ENCODE measurements at places on chromosomes 6 and 20.

DNA sequence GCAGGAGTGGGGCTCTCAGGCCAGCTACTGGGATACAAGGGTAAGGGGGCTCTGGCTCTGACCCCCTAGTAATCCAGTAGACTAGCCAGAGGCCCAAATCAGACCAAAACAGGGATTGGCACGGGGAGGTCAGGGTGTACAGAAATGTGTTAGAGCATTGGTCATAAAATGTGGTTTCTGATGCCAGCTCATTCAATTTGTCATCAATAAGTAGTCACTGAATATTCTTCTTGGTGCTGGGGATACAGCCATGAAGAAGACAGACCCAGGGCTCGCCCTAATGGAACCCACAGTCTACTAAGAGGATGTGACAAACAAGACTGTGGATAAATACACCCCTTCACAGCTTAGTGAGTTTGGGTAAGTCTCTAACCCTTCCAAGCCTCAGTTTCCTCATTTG lies 11.1 kb downstream of the MAP1LC3A start:
- DNase-seq = no peak

DNA sequence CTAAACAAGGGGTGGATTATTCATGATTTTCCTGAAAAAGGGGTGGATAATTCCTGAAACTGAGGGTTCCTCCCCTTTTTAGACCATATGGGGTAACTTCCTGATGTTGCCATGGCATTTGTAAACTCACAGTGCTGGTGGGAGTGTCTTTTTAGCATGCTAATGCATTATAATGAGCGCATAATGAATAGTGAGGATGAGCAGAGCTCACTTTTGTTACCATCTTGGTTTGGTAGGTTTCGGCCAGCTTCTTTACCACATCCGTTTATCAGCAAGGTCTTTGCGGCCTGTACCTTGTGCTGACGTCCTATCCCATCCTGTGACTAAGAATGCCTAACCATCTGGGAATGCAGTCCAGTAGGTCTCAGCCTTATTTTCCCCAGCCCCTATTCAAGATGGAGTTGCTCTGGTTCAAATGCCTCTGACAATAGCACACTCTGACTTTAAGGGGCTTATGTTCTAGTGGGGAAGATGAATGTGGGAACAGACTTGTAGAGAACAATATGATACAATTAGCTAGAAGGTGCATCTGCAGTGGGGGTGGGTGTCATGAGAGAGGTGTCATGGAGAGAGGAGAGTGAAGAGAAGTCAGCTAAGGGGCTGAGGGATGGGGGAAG lies 4.2 kb upstream of the GPR31 start:
- DNase-seq = no peak

GRCh38 chr20:21529863-21530262 lies 16.0 kb upstream of the NKX2-2 start:
- no peak for DNase-seq

GRCh38 chr20:58987790-58988564 lies 6.9 kb downstream of the NELFCD start:
- no peak for DNase-seq

DNA sequence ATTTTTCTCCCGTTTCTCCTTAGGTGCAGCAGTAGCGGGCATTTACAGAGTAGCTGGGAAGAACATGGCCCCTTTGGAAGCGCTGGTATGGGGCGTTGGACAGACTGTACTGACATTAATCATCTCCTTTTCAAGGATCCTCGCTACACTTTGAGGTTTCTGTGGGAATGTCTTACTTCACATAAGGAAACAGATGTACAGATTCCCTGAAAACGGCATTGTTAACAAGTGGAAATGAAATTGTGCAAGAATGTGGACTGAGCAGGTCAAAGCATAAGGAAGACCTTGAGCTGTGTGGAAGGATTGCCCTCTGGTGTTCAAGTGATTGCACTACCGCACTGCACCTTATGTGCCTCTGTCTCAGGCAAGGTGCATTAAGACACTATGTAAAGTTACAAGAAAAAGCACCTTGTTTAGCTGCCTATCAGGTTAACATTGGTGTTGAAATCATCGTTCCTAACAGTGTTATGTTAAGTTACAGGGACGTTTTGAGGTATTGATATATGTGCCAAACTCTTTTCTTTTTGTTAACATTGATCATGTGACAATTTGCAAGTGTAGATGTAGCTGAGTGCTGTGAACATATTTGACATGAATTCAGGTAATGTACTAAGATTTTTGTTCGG lies 38.0 kb downstream of the TMEM170B start:
- DNase-seq = no peak

GRCh38 chr6:41555326-41556300 lies 9.4 kb downstream of the FOXP4 start:
- DNase-seq = no peak

- no peak for DNase-seq
Observed at GRCh38 chr20:31537890-31538289, 23.6 kb downstream of the HM13 start.

GRCh38 chr6:87826424-87826823 lies 124.4 kb upstream of the AKIRIN2 start:
- no peak for DNase-seq

DNA sequence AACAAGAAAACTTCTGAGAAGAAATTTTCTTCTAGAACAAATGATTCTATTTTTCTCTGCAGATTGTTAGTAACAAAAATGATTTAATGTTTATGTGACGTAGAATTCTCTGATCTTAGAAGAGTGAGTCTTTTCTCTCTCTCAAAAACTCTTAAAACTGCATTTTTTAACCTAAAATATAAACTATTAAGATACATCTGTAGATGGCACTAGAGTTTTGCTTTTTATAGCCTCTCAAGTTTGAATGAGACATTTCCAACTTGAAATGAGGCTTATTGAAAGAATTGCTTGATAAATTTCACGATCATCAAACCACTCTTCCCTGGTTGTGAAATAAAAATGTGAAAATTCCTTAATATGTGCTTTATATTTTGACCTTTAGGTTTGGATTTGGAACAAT lies 53.8 kb downstream of the PHF3 start:
- no peak for DNase-seq

DNA sequence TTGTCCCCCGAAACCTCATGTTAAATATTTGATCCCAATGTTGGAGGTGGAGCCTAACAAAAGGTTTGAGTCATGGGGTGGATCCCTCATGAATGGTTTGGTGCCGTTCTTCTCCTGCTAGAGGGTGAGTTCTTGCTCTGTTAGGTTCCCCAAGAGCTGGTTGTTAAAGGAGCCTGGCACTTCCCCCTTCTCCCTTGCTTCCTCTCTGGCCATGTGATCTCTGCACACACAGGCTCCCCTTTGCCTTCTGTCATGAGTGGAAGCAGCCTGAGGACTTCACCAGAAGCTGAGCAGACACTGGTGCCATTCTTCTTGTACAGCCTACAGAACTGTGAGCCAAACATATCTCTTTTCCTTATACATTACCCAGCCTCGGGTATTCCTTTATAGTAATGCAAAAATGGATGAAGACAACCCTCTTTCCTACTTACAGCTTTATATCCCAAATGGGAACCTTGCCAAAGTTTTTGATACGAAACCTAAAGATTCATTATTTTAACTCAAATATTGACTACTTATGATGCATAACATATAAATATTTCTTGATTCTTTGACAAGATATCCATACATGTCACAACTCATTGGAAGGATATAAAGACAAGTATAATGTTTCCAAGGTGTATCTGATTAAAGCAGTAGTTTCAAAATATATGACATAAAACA lies 61.0 kb downstream of the RNF182 start:
- DNase-seq = no peak

DNA sequence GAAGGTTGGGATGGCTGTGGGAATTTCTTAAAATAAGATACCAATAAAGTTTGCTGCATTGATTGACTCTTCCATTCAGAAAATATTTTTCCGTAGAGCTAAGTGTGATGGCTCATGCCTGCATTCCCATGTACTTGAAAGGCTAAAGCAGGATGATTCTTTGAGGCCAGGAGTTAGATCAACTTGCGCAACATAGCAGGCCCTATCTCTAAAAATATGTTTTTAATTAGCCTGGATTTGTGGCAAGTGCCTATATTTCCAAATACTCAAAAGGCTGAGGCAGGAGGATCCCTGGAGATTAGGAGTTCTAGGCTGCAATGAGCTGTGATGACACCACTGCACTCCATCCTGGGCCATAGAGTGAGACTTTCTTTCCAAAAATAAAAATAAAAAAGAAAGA lies 431.2 kb upstream of the PTCHD4 start:
- DNase-seq = no peak

DNA sequence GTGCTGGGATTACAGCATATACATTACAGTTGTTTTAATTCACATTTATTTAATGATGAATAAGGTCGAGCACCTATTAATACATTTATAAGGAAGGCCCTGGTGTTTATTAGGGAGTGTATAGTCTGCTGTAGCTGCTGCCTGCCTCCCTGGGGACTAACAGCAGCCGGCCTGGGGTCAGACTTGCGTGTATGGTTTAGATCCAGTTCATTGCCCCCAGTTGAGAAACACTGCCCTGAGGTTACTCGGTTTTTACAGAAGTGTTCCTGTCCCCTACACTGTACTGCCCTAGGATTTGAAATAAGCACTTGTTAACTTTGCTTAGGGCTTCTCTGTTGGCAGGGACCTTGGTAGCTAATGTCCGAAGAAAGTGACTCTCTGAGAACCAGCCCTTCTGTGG lies 4.0 kb downstream of the TTPAL start:
- no peak for DNase-seq

DNA sequence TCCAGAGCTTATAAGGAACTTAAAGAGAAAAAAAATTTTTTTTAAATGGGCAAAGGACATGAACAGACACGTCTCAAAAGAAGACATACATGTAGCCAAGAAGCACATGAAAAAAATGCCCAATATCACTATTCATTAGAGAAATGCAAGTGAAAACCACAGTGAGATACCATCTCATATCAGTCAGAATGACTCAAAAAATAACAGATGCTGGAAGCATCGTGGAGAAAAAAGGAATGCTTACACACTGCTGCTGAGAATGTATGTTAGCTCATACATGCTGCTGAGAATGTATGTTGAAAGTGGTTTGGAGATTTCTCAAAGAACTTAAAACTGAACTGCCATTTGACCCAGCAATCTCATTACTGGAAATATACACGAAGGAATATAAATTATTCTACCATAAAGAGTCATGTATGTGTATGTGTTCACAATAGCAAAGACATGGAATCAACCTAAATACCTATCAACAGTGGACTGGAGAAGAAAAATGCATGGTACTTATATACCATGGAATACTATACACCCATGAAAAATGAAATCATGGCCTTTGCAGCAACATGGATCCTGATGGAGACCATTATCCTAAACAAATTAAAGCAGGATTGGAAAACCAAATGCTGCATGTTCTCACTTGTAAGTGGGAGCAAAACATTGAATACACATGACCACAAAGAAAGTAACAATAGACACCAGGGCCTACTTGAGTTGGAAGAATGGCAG lies 5.2 kb downstream of the OR11A1 start:
- DNase-seq = no peak

DNA sequence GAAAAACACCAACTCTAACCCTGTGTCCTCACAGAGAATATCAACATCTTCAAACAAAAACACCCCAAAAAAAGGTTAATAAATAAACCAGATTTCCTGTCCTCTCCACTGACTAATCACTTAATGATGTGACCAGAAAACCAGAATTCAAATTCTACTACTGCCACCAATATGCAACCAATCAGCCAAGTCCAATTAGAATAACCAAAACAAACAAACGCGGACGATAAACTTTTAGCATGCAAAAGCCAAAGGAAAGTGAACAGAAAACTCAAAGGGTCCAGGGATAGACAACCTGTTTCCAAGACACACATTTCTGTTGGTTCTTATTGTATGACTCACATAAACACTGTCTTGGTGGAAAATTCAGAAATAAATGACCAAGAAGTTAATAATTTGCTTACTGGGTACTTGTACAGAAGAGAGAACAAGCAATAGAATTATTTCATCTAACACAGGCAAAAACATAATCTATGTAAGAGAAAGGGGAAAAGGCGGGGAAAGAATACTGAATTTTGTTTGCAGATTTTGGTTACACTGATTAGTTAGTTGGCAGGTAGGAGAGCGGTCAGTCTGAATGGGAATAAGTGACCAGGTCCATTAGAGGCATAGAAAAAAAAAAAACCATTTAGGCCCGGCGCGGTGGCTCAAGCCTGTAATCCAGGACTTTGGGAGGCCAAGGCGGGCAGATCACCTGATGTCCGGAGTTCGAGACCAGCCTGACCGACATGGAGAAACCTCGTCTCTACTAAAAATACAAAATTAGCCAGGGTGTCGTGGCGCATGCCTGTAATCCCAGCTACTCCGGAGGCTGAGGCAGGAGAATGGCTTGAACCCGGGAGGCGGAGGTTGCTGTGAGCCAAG lies 34.1 kb downstream of the HFE start:
- DNase-seq = no peak

GRCh38 chr20:57840066-57840465 lies 130.3 kb upstream of the PMEPA1 start:
- no peak for DNase-seq

GRCh38 chr6:75479712-75480111 lies 13.9 kb downstream of the FILIP1 start:
- DNase-seq = no peak

GRCh38 chr6:169997930-169998218 lies 246.5 kb downstream of the ERMARD start:
- DNase-seq = no peak

DNA sequence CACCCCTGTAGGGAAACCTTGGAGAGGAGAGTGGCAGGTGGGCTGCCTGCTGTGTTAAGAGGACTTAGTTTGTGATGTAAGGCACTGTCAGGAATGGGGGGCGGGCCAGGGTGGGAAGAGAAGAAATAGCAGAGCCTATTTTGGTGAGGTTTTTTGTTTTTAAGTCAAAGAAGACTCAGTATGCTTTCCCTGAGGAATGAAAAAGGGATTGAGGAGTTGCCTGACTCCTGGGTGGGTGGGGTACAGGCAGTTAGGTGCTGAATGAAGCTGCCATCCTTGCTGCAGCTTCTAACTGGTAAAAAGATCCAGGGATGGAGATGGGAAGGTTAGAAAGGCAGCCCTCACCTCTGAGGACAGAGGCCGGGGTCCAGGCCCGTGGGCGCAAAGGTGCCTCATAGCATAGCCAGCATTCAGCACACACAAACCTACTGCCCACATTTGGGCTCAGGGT lies 37.9 kb downstream of the PLCG1 start:
- DNase-seq = no peak

GRCh38 chr6:16334671-16335070 lies 96.3 kb downstream of the GMPR start:
- no peak for DNase-seq

DNA sequence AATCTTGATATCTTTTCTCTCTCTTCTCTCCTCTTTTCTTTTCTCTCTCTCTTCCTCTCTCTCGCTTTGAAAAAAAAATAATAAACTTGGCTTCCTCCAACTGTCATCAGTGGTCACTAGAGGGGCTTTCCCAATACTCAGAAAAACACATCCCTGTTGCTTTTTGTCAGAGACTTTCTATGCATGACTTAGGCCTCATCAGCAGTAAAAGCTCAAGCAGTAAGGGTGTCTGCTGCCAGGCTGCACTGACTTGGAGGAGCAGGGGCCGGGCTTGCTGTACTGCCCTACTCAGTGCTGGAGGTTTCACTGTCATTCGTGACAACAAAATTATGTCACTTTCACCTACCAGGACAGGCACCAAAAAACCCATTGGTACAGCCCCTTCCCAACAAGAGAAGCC lies 272.0 kb downstream of the ADGB start:
- DNase-seq = no peak

GRCh38 chr20:43750774-43751166 lies 24.0 kb upstream of the GTSF1L start:
- no peak for DNase-seq

GRCh38 chr20:25227317-25227831 lies 20.5 kb upstream of the PYGB start:
- DNase-seq = no peak

- DNase-seq = no peak
Observed at GRCh38 chr6:11214084-11214833, 18.2 kb downstream of the NEDD9 start.
